ENCODE measurements at places on chromosomes 12 and 14. TPM values are rescaled to one million over a fixed set of nuclear protein-coding genes. Genes with fewer than 3 reads are reported as not detected.

- DNase-seq = no peak
Measured at GRCh38 chr12:1680804-1681492, 9.9 kb upstream of the ADIPOR2 start.

DNA sequence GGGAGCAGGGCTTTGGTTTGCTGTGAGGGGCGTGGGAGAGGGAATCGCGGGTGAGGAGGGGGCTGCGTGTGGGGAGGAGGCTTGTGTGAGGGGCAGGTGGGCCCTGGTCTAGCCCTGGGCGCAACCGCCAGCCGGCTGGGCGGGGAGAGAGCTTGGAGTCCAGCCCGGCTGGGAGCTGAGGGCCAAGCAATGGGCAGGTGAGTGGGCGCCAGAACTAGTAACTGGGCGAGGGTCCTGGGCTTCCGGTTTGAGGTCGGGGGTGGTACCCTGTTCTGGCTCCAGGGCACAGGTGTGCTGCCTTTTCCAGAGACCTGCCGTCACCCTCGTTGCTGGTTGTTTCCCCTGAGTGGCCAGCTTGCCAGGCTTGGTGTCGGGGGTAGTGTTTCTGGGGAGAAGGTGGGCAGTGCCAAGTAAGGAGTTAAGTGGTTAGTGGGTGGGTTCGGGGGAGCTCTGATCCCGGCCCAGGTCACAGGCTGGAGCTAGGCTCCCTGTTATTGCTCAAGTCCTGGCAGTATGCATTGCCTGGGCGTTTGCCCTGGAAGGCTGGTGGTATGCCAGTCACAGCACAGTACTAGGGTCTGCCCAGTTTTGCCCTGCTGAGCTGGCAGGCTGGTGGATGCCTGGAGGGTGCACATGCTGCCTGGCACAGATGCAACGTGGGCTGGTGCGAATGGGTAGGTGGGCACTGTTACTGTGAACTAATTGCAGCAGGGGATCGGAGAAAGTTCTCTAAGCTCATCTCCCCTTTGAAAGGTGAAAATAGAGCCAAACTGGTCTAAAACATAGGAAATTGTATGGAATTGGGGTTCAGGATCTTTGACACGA, 683 bp downstream of the CIPC start:
- no peak for DNase-seq

DNA sequence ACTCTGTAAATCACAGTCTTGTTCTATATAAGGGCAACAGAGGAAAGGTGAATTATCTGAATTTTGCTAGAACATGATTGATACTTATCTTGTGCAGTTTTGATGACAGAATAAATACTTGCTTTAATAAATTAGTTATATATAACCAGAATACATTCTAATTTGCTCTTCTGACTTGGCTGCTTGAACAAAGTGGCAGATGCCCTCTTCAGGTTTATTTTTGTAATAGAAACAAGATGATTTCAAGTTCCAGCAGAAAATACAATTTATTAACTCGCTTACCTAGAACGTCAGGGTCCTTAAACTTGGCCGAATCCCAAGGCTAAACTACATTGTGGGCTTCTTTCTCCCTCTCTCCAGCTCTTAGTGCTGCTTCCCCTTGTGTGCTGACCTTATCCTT, 57.6 kb upstream of the SSTR1 start:
- no peak for DNase-seq

GRCh38 chr14:99215277-99215676, 56.7 kb downstream of the BCL11B start:
- no peak for DNase-seq

DNA sequence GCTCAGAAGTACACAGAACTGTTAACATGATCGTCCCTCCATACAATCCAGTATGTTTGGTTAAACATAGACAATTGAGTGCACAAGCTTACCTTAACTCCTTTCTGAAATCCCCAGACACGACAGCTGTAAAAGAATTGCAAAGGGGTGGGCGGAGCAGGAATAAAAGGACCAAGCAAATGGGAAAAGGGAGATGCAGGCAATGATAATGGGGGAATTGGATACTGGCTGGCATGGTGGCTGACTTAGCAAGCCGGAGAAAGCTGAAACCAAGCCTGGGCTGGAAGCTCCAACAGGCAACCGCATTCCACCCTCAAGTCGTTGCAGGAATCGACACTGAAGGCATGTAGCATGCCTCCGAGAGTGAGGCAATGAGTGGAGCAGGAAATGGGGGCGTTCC, 96.8 kb upstream of the TMEM132C start:
- no peak for DNase-seq

DNA sequence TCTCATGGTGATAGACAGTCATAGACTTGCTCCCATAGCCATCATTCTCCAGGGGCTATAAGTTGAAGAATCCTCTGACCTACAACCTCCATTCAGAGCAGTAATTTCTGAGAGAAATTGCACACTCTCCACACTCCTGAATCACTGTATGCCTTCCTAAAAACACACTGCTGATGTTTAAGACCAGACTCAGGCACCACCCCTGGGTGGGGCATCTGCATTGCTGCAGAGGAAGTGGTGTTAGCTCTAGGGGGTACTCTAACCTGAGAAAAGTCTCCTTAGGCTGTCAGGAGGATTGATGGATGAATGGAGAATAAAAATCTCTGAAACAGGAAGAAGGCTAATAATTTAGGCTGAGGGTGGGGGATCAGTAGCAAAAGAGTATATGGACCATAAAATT, 436.1 kb downstream of the DAD1 start:
- no peak for DNase-seq

DNA sequence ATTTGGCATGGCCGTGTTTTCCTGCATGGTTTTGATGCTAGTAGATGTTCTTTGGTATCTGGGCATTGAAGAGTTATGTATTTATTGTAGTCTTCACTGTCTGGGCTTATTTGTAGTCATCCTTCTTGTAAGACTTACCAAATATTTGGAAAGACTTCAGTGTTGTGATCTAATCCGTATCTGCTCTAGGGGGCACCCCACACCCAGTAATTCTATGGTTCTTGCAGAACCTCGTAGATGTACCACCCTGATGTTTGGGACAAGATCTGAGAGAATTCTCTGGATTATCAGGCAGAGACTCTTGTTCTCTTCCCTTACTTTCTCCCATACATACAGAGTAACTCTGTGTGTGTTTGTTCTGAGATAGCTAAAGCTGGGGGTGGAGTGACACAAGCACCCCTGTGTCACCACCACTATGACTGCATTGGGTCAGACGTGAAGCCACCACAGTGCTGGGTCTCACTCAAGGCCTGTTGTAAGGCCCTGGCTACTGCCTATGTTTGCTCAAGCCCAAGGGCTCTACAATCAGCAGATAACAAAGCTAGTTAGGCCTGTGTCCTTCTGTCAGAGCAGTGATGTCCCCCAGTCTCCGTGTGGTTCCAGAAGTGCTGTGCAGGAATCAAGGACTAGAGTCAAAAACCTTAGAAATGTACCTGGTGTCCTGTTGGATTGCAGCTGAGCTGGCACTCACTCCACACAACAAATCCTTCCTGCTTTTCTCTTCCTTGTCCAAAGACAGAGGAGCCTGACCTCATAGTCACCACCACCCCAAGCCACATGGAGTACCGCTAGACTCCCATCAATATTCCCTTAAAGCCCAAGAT, 9.6 kb downstream of the RDH16 start:
- no peak for DNase-seq

DNA sequence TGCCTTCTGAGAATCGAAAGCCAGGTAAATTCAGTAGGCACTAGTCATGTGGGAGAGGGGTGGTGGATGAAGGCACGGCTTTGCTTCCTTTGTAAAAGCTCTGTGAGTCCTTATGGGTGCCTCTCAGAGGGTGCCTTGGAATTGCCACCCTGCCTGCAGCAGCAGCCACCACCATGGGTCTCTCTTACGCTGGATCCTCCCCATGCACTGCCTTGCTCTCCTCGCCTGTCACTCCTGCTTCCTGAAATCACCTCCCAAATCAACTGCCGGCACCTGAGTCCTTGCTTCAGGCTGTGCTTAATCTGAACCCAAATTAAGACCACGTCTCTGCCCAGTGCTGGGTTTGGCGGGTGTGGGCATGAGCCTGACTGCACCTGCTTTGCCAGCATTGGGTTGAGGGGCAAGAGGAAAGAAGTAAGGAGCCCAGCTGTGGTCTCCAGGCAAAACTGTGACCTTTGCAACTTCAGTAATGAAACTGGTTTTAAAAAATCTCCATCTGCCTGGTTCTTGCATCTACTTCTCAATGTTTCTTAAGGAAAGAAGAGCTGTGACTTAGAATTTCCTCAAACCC, 55.9 kb upstream of the CLMN start:
- DNase-seq = no peak

LRTM2 gene
- total RNA-seq = not detected

CMTM5 gene
- not detected for total RNA-seq

NR4A1 gene
- total RNA-seq = 279 TPM

All from naive thymus-derived CD4-positive, alpha-beta T cell (primary cell).